ENCODE measurements at places on chromosomes 6 and 20.

DNA sequence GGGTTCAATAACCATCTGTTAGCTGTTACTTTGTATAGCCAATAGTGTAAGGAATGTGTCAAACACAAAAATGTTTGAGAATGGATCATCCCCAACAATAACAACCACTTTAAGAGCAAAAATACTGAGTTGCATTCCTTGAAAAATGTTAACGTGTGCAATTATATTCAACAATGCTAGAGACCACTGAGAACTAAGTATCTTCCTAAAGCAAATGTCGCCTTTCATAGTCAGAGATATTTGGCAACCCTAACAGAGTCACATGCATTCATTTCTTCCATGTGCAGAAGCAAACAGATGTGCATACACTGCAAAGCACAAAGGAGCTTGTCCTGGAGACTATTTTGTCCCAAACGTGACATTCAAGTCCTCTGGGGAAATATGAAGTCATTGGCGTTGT, 448.6 kb downstream of the GJA1 start:
- DNase-seq: no peak

- peak; percentile 52 for DNase-seq
Measured at GRCh38 chr20:39108746-39109145, 146.6 kb downstream of the DHX35 start.

DNA sequence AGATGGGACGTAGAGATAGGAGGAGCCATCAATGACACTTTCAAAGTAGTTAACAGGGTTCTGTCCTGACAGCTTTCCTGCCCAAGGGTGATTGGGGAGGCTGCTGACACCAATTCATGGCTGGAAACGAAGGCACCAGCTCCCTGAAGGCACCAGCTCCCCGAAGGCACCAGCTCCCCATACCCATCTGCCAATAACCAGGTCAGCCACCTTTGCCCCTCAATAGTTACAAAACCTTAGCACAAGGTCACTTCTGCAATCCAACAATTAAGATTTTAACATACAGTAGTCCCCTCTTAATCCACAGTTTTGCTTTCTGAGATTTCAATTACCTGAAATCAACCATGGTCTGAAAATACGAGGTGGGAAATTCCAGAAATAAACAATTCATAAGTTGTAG, 51.7 kb downstream of the ELOVL5 start:
- DNase-seq: no peak

GRCh38 chr20:13264907-13265306, 43.8 kb downstream of the ISM1 start:
- no peak for DNase-seq

DNA sequence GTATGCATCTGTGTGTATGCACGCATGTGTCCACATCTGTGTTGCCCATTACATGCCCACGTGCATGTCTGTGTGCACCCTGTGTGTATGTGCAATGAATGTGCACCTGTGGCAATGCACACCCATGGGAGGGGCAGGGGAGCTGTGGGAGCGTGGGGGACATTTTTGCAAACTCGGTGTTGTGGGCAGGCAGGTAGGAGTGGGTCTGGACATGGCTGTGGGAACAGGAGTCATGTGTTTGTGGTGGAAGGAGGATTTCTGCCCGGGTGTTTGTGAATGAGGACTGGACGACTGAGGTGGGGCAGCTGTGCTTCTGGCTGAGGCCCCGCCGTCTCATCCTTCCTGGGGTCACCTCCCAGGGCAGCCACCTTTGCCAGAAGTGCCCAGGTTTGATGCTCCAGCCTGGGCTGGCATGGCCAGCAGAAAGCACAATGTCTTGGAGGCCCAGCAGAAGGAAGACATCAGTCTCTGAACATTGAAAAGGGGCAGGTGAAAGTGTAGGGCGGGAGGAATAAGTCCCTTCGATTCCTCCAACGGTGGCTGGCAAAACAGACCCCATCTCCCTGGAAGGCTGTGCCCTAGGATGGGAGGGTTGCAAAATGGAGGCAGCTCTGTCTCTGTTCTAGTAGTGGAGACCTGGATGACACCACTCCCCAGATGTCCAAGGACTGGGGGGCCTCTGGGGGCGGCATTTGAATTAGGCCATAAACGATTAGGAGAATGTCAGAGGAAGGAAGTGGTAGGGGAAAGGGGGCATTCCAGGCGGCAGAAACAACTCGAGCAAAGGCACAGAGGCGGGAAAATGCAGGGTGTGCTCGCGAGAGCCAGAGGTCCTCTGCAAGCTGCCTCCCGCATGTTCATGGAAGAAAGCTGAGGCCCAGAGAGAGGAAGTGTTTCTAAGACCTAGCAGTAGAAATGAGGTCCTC, 19.1 kb upstream of the ARMC12 start:
- DNase-seq: no peak

DNA sequence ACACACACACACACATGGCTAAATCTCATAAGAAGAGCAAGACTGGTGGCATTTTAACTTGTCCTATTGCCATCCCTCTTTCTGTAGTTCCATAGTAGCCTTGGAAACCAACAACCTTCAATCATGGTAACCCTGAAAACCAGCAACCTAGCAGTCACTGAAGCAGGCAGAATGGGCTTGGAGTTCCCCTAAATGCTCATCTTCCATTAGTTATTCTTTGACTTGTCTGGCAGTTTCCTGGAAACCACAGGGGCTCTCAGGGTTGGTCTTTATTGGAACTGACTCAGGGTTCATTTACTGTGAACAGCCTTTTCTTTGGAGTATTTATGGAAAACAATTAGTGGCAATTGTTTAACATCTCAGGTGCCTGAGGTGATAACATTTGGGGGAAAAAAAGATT, 19.4 kb upstream of the BRPF3 start:
- no peak for DNase-seq

GRCh38 chr6:57097596-57097995, 7.6 kb downstream of the ZNF451 start:
- DNase-seq: peak; percentile 26

- no peak for DNase-seq
Measured at GRCh38 chr6:7636151-7636550, 46.2 kb downstream of the SNRNP48 start.

GRCh38 chr6:152119831-152120230, 312.3 kb downstream of the ESR1 start:
- DNase-seq: no peak

DNA sequence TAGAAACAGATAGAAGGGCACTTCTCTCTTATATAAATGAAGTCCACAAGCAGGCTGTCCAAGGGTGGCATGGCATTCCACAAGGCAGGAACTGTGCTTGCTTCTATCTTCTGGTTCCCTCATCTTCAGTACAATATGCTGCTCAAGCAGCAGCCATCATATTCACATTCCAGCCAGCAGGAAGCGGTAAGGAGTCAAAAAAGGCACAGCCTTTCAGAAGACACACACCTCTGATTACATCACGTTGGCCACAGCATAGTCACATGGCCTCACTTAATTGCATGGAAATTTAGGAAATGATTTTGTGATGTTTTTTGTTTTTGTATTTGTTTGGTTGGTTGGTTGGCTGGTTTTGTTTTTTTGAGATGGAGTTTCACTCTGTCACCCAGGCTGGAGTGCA, 19.0 kb downstream of the REM1 start:
- DNase-seq: peak; percentile 48

- peak; percentile 53 for DNase-seq
Measured at GRCh38 chr6:10951675-10952282, 64.9 kb downstream of the SYCP2L start.

Data from HFFc6 (cell line).